Right cardiac atrium (tissue), 5 donors: ENCODE measurements at places on chromosomes 16 and 17. TPM values are rescaled to one million over a fixed set of nuclear protein-coding genes. Genes with fewer than 3 reads are reported as not detected.

The PYY gene
- not detected for total RNA-seq

The GOSR1 gene
- total RNA-seq: 36.3 TPM

The KSR1 gene
- total RNA-seq: 13.1 TPM

The ATF7IP2 gene
- 29.3 TPM for total RNA-seq
